ENCODE measurements at places on chromosomes 7 and 10.

- DNase-seq: no peak
Measured at GRCh38 chr7:127119517-127119916, 133.2 kb downstream of the GRM8 start.

DNA sequence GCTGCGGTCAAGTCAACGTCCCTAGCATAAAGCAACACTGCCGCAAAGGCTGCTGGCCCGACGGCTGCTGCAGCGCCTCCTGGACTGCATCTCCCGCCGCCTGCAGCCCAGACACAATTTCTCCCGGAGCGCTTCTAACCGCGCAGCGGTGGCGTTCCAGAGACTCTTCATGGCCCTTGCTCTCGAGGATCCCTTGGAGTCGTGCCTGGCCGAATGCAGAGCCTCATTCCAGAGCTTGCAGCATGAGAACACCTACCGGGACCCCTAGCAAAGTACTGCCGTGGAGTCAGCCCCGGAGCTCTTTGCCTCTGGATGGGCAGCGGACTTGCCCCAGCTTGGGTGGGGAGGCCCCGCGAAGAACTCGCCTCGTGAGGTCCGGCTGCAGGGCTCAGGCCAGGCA is 79.7 kb upstream of the ZNF32 start:
- DNase-seq: no peak

DNA sequence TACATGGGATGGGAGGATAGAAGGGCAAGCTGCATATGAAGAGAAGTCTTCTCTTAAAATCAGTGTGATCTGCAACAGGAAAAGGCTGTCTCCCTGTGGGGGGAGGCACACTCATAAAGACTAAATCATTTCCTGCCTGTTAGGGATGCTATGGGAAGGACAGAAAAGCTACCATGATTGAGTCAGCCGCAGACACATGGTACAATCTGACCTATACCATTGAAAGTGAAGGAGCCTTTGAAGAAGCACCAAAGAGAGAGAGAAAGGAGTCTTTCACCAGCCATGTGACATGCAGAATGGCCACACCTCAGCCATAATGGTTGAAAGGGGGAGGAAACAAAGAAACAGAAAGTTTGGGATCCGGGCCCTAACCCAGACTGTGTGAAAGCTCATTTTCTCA is 29.1 kb downstream of the NUDCD3 start:
- DNase-seq: no peak

GRCh38 chr7:19621740-19622139 is 87.1 kb downstream of the POLR1F start:
- DNase-seq: no peak

- no peak for DNase-seq
Measured at GRCh38 chr7:151233804-151234203, 1.5 kb downstream of the CHPF2 start.

DNA sequence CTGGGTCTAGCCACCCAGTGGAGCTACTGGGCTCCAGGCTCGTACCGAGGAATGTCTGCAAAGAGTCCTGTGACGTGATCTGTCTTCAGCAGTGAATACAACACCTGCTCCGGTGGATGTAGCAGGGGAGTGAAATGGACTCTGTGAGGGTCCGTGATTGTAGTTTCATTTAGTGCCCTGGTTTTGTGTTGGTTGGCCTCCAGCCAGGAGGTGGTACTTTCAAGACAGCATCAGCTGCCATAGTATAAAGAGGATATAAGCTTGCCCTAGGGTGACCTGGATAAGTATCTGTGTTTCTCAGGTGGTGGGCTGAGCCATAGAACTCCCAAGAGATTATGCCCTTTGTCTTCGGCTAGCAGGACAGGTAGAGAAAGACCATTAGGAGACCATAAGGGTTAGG is 24.6 kb upstream of the WNT2 start:
- no peak for DNase-seq

GRCh38 chr7:139620676-139621344 is 97.3 kb downstream of the CLEC2L start:
- DNase-seq: no peak

- no peak for DNase-seq
Measured at GRCh38 chr10:74347522-74347921, 196.5 kb downstream of the ADK start.

- DNase-seq: no peak
Measured at GRCh38 chr10:75304313-75304712, 68.6 kb upstream of the COMTD1 start.

- no peak for DNase-seq
Measured at GRCh38 chr10:34291466-34292193, 523.5 kb downstream of the PARD3 start.

DNA sequence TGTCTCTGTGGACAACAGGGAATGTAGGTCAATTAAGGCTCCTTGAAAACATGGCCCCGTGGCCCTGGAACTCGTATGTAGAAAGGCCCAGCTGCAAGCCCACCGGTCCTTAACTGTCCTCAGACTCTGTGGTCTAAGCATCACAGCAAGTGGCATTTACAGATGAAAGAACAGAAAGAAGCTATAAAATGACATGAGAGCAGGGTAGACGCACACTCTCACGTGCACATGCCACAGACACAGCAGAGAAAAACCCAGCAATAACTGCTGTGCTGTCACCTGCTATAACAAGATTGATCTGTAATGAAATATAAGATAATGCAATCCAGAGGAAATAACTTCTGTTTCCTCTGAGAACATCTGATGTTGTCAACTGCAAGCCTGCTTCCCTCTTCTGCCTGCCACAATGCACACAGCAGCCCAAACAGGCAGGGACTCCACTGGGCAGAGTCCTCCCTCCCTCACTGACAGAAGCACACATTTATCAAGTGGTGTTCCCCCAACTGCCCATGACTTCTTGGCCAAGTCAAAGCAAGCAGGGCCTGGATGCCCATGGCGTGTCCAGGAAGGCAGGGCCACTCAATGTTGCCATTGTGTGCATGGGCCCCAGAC is 63.9 kb downstream of the GFRA1 start:
- no peak for DNase-seq

DNA sequence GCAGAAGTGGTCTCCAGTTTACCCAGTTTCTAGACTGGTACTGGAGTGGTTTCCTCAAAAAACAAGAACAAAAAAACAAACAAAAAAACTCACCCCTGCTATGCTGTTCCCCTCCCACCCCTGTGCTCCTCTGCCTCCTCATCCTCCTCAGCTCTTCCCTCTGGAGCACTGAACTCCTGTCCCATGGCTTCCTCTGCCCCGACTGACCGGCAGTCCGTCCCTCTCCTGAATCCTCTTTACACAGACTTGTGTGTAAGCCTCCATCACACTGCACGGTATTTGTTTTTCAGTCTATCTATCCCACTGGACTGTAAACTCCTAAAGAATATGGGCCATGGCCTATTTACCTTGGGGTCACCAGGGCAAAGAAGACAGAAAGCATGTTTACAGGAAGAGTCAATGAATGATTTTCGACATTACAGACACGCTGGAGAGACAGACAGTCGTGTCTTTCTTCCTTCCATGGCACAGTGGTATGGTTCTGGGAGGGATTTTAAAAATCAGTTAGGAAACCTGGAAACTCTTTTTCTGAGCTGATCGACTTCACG is 265.3 kb downstream of the GLI3 start:
- DNase-seq: no peak

DNA sequence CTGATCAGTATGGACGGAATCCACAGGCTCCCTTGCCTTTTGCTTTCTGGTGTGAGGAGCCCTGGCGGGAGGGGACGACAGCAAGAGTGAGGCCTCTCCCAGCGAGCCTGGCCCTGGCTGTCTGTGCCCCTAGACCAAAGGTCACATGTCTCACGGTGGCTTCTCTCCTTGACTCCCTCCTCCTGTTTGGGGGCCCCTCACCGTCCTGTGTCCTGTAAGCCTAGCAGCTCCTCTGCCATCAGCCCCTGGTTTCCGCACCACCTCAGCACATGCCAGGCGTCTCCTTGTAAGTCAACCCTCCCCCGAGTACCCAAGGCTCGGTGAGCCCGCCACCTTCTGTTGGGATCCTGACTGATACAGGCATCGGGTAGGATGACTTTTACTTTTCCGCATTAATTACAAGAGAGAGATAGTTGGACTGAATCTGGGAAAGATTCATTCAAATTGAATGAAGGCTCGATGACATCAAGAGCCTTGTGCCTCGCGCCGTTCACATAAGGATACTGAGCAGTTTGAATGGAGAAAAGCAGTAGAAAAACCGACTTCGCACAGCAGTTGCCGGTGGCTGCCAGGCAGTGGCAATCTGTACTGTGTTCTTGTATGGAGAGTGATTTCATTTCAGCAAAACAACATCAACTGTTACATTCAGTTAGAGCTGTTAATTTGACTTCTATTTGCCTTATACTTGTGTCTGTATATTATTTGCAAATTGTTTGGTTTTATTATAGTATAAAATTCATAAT is 119.8 kb downstream of the XRCC2 start:
- no peak for DNase-seq

DNA sequence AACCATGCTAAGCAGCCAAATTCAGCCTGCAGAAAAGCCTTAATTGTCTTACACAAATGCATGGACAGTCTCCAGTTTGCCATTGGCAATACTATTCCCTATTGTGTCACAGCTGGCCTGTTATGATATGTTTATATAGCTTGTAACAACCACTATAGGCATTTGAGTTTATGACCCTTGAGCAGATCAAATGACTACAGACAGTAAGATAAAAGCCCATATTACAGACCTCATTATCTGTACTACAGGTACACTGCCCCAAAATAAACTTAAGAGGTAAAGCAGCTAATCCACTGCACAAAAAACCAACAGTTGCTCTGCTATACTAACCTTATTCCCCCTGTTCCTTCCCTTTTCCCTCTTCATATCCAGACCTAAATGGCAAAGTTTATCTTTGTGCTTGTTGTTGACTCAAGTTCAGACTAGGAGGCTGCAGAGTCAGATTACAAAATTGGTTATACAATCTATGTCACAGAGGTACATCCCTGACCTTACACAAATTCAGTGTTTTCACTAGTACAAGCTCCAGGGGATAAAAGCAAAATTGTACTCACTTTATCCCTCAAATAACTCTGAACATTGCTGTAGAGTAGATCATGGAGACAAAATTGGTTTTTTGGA is 218.4 kb downstream of the GRM8 start:
- DNase-seq: no peak

DNA sequence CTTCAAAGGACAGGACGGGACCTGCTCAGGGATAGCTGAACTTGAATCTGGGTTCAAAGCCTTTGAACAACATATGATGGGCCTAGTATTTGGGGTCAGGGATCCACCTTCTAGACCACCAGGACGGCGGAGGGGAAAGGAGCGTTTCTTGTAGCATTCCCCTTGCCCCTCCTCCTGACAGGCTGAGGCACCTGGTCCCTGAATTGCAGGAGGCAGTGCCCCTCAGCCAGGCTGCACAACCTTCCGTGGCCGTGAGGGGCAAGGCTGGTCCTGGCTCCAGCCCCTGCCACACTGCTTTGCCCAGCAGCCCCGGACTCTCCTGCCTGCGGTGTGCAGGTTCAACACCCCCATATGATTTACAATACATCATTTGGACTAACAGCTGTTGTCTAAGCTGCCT is 58.1 kb downstream of the INSIG1 start:
- no peak for DNase-seq

DNA sequence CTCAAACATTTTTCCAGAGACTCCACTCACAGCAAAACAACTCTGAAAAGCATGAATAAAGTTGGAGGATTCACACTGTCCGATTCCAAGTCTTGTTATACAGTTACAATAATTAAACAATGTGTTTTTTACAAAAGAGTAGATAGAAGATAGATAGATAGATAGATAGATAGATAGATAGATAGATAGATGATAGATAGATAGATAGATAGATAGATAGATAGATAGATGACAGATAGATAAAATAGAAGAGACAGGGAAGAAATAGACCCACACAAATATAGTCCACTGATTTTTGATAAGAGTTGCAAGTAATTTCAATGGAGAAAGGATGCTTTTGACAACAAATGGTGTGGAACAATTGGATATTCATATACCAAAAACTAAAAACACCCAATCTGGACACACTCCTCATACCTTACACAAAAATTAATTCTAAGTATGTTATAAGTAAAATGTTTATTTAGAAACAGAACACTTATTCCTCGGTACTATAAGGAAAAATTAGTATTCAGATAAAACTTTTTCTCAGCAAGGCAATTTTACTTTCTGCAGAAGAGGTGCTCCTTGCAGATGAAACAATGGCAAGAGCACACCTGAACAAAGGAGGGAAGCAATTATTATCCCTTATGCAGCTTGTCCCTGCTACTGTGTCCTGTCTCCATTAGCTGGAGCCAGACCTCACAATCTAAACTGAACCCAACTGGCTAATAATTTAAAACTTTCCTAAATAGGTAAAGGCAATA is 5.7 kb upstream of the TAS2R39 start:
- no peak for DNase-seq

DNA sequence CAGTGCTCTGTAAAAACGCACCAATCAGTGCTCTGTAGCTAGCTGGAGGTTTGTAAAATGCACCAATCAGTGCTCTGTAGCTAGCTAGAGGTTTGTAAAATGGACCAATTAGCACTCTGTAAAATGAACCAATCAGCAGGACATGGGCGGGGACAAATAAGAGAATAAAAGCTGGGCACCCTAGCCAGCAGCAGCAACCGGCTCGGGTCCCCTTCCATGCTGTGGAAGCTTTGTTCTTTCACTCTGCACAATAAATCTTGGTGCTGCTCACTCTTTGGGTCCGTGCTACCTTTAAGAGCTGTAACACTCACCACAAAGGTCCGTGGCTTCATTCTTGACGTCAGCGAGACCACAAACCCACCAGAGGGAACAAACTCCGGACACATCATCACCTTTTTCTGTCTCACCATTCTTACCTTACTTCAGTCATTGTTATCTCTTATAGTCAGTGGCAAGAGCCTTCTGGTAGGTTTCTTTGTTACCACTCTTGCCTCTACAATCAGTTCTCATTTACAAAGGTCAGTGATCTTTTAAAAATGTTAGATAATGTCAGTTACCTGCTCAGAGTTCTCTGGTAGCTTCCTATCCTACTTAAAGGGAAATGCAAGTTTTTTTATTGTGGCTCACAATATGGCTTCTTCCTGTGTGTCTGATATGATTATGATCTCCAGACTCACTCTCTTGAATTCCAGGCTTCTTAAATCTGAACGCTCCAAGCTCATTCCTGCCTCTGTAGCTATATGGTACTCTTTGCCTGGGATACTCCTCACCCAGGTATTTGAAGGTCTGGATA is 4.5 kb downstream of the STAM start:
- DNase-seq: no peak

DNA sequence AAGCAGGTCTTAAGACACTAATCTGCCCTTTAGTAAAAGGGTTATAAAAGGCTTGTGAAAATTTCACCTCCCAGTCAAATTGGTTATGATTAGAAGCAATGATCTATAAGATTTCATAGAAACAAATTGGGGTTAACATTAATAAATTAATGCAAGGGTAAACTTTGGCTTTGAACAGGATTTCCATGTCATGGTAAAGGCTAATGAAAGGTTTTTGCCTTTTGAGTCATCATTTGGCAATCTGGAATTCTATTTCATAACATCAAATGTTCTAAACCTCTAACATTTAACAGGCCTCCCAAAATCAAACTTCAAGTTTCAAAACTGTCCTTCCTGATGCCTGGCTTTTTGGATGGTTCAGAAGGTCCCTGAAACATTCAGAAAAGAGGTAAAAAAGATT is 62.4 kb downstream of the COA1 start:
- no peak for DNase-seq

DNA sequence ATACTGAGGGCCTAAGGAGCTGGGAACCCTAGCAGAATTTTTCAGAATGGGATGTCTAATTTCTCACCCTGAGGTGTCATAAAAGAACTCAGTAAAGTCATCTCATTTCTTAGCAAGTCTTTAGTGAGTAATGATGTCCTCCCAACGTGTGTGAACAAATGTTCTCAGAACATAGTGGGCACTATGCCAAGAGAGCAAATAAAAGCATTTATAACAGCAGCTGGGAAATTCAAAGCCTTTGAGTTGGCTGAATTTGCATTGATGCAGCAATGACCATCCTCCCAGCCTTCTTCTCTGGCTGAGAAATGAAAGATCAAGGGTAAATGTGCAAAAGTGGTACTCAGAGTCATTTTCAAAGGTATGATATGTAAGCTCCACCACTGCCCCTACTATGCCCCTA is 109.4 kb downstream of the FAM107B start:
- DNase-seq: no peak

Measured in AG09309 (cell line).